ENCODE measurements at places on chromosomes 13 and 19.

DNA sequence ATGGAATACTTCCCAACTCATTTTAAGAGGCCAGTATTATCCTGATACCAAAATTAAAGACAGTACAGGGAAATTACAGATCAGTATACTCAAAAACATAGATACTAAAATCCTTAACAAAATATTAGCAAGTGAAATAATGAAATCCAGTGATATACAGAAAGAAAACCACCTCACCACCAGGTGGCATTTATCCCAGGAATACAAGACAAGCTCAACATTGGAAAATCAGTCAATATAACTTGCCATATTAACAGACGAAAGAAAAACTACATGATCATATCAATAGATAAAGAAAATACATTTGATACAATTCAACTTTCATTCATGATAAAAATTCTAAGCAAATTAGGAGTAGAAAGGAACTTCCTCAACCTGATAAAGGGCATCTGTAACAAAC is 6.7 kb upstream of the GNA15 start:
- peak; percentile 63 for DNase-seq

DNA sequence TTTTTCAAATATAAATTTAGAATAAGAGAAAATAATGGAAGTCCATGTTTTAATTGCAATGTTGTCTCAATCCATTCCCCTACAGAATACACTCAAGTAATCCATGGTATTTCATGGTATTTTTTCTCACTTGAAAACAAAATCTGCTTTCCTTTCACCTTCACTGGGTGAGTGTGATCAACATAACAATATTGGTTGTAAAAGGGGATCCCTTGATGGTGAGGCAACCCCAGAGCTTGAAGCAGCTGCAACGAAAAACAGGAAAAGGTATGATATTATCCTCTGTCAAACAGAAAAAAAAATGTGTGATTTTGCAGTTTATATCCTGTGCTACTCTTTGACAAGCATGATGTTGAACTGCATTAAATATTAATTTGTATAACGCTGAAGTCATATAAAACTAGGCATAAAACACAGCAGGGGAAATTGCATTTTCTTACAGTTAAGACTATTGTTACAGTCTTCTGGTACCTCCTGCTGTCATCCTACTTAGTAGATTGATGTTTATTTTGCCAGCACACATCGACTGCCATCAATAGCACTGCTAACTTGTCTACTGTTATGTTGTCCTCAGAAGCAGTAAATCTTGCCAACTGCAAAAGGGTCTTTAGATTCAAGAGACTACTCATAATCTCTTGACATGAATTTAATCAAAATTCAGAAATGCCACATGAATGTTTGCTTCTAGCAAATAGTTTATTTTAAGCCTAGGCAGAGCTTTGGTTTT is 373.1 kb upstream of the MIR17HG start:
- DNase-seq, result no peak

DNA sequence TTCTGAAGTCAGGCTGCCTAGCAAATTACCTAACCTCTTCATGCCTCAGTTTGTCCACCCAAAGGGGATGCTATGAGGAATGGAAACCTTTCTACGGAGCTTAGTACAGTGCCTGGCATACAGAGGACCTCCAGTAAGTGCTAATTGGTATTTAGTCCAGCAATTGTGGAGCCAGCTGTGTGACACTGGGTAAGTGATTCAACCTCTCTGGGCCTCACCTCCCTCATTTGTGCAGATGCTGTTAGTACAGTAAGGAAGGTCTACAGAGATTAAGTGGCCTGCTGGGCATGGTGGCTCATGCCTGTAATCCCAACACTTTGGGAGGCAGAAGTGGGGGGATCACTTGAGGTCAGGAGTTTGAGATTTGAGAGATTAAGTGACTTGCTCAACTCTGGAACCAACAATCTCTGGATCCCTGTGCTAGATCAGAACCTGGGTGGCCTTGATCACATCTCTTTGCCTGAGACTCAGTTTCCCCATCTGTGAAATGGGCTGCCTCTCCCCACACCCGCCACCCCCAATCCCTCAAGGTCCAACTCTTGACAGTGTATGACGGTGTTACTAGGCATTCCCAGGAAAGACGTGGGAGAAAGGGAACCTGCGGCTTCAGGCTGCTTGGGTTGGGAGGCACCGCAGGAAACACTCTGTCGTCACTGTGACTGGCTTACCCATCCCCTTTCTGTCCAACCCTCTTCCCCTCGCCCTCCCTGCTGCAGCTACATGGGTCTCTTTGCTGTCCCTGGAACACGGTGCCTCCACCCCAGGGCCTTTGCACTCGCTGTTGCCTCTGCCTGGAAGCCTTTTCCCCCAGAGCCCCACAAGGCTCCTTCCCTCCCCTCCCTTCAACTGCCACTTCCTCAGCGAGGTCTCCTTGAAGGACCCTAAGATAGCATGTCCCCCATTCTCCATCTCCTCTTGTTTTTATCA is 18.3 kb downstream of the PRKD2 start:
- DNase-seq, result no peak

GRCh38 chr13:85808811-85809210 is 9.6 kb upstream of the SLITRK6 start:
- no peak for DNase-seq

DNA sequence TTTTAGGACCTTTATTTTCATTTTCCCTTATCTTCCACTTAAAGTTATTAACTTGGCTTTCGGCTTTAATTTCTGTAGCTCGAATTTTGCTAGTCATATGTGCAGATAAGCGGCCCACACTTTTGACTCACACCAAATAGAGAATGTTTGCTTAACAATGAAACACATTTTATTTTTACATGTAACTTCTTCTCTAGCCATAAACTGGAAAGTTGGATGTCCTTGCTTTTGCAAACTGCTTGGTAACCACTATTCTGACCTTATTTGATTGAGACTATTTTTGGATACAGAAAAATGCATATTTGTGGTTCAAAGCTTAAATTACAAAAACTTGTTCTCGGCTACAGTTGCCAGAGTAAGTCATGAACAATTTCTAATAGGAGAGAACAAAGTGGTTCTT is 600.0 kb downstream of the KCTD12 start:
- DNase-seq, result no peak

GRCh38 chr13:45768656-45769479 is 66.7 kb downstream of the CBY2 start:
- no peak for DNase-seq

DNA sequence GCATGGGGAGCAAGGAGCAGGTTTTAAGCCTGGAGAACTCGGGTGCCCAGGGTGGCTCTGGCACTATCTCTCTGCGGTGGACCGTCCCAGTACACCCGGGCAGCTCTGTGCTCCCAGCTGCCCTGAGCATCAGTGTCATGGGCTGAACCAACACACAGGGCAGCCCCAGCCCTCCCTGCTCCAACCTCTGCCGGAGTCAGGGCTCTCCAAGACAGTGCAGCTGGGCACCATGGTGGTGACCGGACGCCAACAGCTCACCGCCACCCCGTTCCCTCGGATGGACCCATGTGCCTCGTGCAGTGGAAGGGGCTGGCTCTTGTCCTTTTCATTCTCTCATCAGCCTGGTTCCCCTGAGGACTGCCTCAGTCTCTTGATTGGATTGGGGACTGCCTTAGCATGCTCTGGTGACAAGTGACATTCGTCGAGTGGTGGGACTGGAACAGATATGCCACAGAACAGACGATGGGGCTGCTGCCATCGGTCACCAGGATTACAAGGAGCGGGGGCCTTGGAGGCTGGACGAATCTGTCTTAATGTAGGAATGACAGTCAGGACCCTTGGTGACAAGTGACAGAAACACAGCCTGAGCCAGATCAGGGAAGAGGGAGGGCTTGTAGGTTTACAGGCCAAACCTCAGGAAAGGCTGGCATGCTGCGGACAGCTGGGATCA is 25.7 kb upstream of the VSTM2B start:
- no peak for DNase-seq

GRCh38 chr13:78620936-78621470 is 17.7 kb upstream of the POU4F1 start:
- no peak for DNase-seq

GRCh38 chr13:98598043-98598442 is 21.1 kb upstream of the STK24 start:
- DNase-seq, result no peak

DNA sequence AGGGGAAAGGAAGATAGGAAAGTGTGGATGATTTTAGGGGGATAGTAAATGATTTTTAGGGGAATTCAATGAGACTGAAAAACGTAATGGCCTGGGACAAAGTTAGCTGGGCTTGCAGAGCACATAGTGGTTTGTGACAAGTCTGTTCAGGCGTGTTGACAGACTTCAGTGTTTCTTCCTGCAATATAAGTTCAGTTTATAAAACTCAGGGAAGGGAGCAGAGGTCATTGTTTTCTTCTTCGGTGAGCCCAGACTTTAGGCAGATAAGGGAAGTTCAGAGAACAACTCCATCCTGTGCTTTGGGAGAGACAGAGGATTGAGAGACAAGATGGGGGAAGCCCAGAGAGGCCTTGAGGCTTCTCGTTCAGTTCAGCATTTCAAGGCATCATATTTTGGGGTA is 45.2 kb upstream of the SLC7A1 start:
- no peak for DNase-seq

- DNase-seq, result peak; percentile 22
Measured at GRCh38 chr19:34480971-34481841, at the start of gene WTIP. Gene WTIP (plus strand): TSS chr19:34481758. CDS start chr19:34481975, 217 bp downstream.

GRCh38 chr19:33806434-33806881 is 9.8 kb downstream of the KCTD15 start:
- no peak for DNase-seq

- no peak for DNase-seq
Measured at GRCh38 chr13:108980237-108980636, 350.8 kb downstream of the MYO16 start.
